ENCODE measurements at places on chromosomes 7 and 10. TPM values are rescaled to one million over a fixed set of nuclear protein-coding genes. Genes with fewer than 3 reads are reported as not detected.

DNA sequence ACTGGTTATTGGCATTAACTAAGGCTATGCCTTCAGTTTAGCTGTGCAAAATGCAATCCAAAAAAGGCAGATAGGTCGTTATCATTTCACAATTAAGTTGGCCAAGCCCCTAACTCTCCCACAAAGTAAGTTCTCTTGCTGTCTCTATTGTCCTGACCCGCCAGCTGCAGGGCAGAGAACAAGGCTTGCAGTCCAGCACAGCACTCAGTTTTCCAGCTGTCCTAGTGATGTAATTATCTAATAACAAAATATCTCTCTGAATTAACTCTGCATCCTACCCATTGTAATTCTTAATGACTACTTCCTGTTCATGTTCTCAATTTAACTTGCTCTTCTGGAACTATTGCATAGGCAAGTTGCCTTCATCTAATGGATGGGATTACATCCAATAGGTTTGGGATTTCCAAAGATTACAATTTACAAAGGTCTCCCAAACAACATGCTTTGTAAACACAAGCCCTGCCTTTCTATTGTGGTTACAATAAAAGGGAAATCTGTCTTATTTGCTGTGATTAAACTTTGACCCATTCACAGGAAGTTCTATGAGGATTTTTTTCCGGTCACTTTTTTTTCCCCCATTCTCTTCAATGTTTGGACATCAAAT is 55.2 kb downstream of the CDK6 start:
- H3K36me3 ChIP-seq, result no peaks in the 10 kb centered on the region
- no peaks in the 10 kb centered on the region for H3K27me3 ChIP-seq
- no peak for DNase-seq
- no peaks in the 10 kb centered on the region for H3K4me1 ChIP-seq
- H3K27ac ChIP-seq, result no peak overlapping the region

DNA sequence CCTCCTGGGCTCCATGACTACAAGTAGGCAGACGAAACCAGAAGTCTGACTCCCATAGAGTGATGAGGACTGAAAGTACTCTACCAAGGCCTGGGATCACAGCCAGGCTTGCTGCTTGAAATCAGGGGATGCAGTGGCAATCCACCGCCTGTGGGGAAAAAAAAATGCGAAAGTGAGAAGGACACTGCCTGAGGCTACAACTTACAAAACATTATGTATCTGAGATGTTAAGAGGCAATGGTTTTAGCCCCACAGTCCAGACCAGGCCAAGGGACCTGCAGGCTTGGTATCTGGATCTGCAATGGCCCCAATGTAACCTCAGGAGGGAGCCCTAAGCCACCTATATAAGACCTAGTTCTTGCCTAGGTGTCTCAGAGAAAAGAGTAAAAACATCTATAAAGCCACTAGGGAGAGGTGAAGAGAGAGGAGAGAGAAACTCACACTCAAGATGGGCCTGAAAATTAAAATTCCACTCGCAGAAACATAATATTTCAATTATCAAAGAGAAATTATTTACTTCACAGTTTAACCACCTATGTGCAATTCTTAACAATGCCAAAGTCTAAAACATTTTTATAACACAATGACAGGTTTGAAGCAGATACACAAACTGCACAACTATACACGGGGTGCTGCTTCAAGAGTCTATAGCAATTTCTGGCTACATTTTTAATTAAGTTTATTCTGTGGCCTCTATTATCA is 13.9 kb downstream of the DNAJC1 start:
- H3K27me3 ChIP-seq, result no peaks in the 10 kb centered on the region
- no peaks in the 10 kb centered on the region for H3K36me3 ChIP-seq
- peaks cover 11% of the 10 kb centered on the region for H3K4me1 ChIP-seq
- H3K27ac ChIP-seq, result no peak overlapping the region

GRCh38 chr10:100470367-100470766 is 7.6 kb downstream of the WNT8B start:
- no peaks in the 10 kb centered on the region for H3K4me1 ChIP-seq
- no peak for DNase-seq
- H3K27ac ChIP-seq, result no peak overlapping the region
- H3K36me3 ChIP-seq, result no peaks in the 10 kb centered on the region
- no peaks in the 10 kb centered on the region for H3K27me3 ChIP-seq

DNA sequence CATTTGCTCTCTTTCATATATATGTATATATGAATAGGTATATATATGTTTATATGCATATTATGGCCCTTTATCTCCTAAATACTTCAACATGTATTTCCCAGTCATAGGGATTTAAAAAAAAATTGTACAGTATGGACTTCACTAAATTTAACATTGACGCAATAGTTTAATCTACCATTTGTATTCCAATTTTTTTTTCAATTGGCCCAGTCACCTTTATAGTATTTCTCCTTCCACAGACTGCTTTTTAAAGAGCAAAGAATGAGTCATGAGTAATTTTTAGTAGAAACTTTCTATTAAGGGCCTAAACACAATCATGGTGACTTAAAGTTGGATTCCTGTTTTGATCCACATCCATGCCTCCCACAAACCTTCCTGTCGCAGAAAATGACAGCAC is 20.5 kb downstream of the CCSER2 start:
- H3K27me3 ChIP-seq, result no peaks in the 10 kb centered on the region
- peak overlapping the region; percentile 60 for H3K27ac ChIP-seq
- DNase-seq, result no peak
- no peak overlapping the region for H3K4me3 ChIP-seq

DNA sequence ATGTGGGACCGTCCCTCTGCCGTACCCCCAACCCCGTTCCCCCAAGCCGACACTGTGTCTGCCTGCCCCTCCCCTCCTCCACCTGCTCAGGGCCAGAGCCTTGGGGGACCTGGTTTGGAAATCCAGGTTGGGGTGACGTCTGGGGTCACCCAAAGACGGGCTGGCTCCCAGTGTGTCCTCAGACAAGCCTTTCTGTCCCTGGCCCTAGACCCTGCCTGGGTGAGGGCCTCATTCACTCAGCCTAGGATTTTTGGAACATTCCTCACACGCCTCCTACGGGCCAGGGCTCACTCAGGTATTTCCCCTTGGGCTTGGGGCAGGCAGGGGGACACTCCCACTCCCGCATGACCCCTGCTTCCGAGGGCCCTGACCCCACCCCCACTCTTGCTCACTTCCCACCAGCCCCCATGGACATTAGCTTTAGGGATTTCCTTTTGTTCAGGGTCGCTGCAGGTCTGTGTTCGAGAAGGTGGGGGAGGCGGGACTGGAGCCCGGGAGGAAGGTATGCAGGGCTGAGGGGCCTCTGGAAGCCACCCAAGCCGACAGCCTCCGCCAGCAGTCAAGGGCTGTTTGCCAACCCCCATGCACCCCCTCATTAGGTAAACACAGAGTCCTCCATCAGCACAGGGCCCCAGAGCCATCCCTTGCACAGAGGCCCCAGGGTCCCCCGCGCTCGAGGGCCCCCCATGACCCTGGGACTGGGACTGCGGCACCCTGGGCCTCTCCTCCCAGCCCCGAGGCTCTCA is 35.1 kb downstream of the PDGFA start:
- H3K36me3 ChIP-seq, result no peaks in the 10 kb centered on the region
- no peak overlapping the region for H3K4me3 ChIP-seq
- H3K4me1 ChIP-seq, result peaks cover 19% of the 10 kb centered on the region

The ADARB2 gene
- total RNA-seq, result 0.71 TPM
